Activated B cell treated with CpG ODN at 0.5 μM for 24 hours (primary cell): ENCODE measurements at places on chromosomes 2 and 18. TPM values are rescaled to one million over a fixed set of nuclear protein-coding genes. Genes with fewer than 3 reads are reported as not detected.

DNA sequence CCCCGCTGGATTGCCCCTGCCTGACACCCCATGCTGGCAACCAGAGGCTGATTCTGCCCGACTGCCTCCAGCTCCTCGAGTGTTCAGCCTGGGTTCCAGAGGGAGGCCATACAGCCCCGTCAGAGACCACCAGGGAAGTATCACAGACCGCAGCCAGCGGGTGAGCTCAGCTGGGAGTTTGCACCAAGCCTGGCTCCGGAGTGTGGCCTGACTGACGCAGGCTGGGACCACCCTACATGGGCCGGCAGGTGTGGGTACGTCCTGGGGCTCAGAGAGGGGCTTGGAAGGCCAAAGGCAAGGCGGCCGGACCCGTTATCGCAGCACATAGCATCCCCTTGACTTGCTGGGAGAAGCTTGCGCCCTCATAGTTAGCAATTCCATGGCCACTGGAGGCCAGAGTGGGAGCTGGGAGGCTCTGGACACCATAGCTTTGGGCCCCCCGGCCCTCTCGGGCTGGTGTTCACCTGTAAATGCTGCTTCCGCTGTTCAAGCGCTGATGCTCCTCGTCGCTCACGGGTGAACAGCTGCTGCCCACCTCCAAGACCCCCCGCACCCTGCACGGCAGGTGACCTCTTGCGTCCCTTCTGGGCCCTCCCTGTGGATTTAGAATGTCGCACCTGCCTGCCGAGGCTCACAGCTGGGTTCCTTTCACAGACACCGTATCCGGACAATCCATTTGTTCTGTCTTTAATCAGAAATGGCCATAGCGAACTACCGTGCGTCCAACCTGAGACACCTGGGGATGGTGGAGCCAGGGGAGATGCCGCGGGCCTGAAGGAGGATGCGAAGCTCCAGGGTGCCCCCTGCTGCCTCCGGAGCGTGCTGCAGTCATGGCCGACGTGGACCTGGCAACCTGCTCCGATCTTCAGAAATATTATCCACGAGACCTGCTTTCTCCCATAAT lies 31.2 kb upstream of the SLC66A3 start:
- H3K36me3 ChIP-seq = no peaks in the 10 kb centered on the region
- H3K27me3 ChIP-seq = peaks cover 2% of the 10 kb centered on the region
- H3K4me3 ChIP-seq = no peak overlapping the region
- no peak for DNase-seq
- no peak overlapping the region for H3K27ac ChIP-seq

SCYGR8 gene
- not detected in 2 replicates for total RNA-seq

POTEI gene
- not detected in 2 replicates for total RNA-seq

BMP10 gene
- total RNA-seq = not detected in 2 replicates

SERPINB12 gene
- not detected in 2 replicates for total RNA-seq
